ENCODE measurements at places on chromosomes 4 and X.

DNA sequence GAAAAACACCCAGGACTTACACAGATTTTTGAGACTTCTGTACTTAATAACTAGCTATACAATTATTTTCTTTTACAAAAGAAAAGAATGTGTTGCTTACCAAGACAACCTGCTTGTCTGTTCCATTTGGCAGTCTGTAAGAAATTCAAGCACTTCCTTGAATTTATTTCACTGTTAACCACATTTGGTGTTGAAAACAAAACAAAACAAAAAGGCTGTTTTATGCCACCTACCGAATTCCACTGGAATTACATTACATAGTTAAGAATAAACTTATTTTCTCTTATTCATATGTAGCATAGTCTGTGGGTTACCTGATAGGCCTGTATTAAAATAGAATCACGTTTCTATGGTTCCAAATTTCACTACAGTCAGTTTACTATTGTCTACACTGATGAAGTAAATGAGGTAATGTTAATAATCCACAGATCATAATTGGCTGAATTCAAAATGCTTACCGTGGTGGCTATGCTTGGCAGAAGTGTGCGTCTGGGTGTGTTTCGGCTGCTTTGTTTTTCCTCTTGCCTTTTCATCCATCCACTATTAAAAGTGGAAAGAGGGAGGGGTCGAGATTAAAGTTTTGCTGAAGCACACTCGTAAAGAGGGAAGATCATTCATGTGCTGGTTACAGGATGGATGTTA is at the start of gene TLR1:
Gene TLR1 (minus strand): TSS at position 138 of the 642 bp plus-strand sequence. CDS start 5,960 bp downstream, outside the sequence.
- DNase-seq, result peak; percentile 46

DNA sequence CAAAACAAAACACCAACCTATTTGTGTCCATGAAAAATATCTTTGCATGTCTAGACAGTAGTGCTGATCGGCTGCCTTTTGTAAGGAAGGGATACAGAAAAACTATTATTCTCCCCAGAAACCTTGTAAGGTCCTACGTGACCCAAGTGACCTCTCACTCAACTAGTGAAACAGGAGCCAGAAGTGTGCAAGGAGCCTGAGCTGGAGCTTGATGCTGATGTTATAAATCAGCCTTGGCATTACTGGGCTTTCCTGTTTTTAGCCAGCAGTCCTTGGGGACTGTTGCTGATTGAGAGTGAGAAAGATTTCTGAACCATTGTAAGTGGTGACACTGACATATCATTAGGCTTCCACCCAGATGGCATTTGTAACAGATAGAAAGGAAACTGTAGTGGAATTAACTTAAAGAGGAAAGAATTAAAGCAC is 100.8 kb upstream of the LIMCH1 start:
- DNase-seq, result no peak

DNA sequence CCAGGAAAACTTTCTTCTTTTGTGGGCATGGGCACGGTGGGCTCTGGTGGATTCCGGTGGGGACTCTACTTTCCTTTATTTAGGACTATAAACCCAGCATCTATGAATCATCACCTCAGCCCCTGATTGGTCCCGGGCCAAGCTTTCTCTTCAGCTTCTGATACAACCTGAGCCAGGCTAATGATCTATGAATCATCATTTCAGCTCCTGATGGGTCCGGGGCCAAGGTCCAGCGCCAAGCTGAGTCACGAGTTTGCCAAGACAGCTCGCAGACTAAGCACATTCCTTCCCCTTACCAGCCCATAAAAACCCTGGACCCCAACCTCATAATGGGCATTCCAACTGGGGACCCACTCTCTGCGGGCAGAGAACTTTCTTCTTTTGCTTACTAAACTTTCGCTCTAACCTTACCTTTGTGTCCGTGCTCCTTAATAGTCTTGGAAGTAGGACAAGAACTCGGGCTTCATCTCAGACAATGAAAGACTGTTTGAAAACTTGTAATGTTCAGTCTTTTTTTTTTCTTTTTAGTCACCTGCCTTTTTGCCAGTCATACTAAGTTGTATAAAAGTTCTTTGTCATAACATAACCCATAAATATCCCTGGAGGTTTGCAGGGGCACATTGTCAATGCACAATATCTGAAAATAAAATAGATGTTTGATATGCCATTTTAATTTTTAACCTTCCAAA is 904.9 kb upstream of the EPHA5 start:
- no peak for DNase-seq

GRCh38 chr4:99361268-99361898 is 8.8 kb upstream of the ADH1C start:
- no peak for DNase-seq

GRCh38 chrX:18490806-18491555 is 65.6 kb downstream of the CDKL5 start:
- DNase-seq, result no peak

DNA sequence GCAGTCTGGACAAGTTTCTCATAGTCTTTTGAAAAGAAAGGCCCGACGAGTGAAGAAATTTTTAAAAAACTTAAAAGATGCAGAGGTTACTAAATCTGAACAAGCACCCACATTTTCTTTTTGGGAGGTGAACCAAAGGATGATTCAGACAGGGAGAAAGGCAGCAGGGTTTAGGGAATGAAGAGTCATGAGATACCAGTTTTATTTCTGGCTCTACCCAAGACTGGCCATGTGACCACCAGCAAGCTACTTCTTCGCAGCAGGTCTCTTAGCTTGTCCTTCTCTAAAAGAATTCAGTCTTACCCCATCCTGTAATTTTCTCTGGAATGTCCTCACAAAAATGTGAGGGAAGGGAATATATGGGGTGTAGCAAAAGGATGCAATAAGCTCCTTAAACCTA is 37.6 kb downstream of the AMOT start:
- no peak for DNase-seq

DNA sequence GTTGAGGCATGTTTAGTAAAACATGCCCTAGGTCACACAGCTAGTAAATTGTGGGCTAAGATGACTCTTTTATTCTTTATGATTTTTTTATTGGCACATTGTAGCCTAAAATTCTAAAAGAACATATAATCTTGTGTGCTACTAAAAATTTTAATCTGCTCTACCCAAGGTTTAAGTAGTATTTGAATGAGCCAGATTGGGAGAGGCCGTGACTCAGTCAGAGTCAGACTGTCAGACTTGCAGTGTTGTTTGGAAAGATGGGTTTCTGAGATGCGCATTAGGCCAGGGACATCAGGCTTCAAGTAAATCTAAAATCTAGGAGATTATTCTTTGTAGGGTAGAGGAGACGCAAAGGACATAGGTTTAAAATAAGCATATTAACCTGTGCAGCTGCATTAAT is 30.7 kb upstream of the TMPRSS11E start:
- DNase-seq, result no peak

DNA sequence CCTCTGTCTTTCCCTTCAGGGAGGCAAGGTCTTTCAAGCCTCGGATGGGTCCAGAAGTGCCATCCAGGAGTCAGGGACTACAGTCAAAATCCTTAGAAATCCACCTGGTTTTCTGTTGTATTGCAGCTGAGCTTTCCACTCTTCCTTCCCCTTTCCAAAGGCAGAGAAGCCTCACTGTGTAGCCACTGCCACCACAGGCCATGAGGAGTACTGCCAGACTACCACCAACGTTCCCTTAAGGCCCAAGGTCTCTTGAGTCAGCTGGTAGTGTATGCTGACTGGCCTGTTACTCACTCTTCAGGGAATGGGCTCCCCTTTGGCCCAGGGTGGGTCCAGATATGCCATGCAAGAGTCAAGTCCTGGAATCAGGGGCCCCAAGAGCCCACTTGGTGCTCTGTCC is 1454.1 kb downstream of the PCDH19 start:
- DNase-seq, result no peak

DNA sequence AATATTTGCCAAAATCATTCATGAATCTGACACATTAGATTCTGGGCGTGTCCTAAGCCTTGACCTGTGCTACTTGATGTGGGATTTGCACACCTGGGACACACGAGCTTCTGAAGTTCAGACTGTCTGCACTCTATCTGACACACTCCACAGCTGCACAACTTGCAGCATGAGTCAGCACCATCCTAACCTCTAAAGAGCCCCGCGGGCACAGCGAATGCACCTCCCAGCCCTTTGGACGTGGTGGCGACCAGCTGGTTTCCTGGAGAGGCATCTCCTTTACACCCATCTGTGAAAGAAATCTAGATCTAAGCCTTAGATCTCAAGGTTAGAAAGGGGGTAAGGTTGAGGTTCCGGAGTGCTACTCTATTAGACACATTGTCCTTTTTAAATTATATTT is 69.2 kb downstream of the SORBS2 start:
- no peak for DNase-seq

DNA sequence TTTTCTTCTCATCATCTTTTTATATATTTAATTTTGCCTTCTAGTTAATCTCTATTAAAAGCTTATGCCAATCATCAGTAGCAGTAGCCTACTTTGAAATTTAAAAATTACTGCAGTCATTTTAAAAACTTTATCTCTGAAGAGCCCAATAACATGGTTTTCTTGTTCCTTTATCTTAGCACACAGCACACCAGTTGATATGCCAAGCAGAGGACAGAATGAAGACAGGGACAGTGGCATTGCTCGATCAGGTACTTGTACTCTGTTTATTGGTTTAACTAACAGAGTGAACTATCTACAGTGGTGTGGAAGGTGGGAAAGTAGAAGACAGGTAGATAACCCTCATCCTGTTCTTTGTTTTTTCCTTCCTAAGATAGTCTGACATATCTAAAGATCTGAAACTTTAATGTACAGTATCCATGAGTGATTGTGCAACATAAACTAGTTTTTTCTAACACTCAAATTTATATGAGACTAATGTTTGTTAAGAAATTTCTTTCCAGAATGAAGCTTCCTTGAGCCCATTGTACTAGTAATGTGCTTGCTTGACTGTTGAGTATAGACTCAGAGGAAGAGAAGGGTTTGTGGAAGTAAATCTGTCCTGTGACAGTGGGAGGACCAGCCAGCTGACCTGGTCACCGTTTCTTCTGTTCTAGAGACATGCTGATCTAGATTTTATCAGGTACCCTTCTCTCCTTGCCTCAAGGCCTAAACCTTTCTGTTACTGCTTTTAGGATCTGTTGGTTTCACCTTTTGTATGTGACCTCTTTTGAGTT is 66.6 kb downstream of the FNIP2 start:
- DNase-seq, result no peak

DNA sequence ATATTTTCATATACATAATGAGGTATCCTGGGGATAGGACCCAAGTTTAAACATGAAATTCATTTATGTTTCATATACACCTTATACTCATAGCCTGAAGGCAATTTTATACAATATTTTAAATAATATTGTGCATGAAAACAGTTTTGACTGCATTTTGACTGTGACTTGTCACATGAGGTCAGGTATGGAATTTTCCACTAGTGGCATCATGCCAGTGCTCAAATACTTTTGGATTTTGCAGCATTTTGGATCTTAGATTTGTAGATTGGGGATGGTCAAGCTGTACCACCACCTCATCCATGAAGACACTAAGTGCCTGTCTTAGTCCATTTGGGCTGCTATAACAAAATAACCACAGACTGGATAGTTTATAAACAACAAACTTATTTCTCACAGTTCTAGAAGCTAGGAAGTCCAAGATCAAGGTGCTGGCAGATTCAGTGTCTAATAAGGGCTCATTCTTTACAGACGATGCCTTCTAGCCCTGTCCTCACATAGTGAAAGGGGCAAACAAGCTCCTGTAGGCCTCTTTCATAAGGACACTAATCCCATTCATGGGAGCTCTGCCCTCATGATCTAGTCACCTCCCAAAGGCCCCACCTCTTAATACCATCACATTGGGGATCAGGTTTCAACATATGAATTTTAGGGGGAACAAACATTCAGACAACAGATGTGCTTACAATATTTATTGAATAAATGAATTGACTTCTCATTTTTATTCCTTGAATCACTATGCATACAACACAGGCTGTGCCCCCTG is 9.4 kb downstream of the NUDT6 start:
- DNase-seq, result no peak

- DNase-seq, result peak; percentile 0
Measured at GRCh38 chrX:121579016-121579760, 531.8 kb downstream of the GLUD2 start.

GRCh38 chrX:132858018-132858417 is 100.4 kb downstream of the HS6ST2 start:
- DNase-seq, result no peak

GRCh38 chr4:138450546-138451275 is 208.6 kb upstream of the SLC7A11 start:
- DNase-seq, result no peak

- peak; percentile 7 for DNase-seq
Measured at GRCh38 chr4:157172011-157172410, 48.5 kb upstream of the GRIA2 start.

GRCh38 chr4:142516686-142517526 is 329.2 kb downstream of the INPP4B start:
- no peak for DNase-seq

- DNase-seq, result no peak
Measured at GRCh38 chrX:330726-331150, 12.1 kb upstream of the GTPBP6 start.

DNA sequence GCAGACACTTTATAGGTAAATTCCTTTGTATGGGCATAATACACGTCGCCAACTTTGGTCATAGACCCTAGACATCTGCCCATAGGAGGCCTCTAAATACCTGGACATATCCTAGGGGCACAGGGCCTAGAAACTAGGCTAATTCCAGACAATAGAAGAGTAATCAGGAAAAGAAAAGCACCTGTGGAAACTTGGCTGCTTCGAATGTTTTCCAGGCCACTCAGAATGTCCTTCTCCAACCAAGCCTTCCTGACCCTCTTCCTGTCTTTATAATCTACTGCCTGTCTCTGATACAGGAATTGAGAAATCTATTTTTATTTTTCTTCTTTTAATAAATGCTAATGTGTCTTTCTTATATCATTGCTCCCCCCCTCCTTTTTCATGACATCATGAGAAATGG is 493.1 kb downstream of the IL15 start:
- no peak for DNase-seq

DNA sequence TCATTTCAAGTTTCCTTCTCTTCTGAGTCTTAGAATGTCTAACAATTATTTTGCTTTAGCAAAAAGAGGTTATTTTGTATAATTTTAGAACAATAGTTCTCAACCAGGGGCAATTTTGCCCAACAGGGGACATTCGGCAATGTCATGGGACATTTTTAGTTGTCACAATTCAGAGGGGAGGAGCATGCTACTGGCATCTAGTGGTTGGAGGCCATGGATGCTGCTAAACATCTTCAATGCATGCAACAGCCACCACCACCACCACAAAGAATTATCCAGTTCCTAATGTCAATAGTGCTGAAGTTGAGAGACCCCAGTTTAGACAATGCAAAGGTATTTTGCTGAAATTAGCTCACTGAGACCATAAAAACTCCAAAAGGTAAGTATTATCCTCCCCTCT is 122.5 kb downstream of the ARHGAP6 start:
- DNase-seq, result no peak

GRCh38 chr4:182643801-182644682 is 273.1 kb downstream of the DCTD start:
- no peak for DNase-seq

DNA sequence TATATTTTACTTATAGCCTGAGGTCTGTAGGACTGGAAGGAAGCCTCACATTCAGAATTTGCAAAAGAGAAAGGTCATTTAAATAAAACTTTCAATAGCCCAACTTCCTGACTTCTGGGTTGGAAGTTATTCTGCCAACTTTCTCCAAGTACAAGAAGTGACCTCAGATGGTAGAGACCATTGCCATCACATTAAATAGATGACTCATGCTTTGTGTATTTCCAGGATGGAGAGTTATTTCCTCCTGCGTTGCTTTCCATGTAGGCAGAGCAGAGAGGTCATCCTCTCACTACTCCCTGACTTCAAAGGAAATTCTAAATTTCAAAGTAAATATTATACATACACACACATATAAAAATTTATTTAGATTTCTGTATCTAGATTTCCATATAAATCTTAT is 73.0 kb upstream of the NR3C2 start:
- DNase-seq, result no peak

GRCh38 chrX:78104447-78105176 is 564 bp downstream of the PGK1 start:
- DNase-seq, result no peak

- DNase-seq, result no peak
Measured at GRCh38 chr4:47746122-47746521, 91.7 kb downstream of the CORIN start.
